ENCODE measurements at places on chromosomes 6 and 20. TPM values are rescaled to one million over a fixed set of nuclear protein-coding genes. Genes with fewer than 3 reads are reported as not detected.

Gene TBXT
- not detected for total RNA-seq

Gene TCF21
- 2.0 TPM for total RNA-seq

- no peak for DNase-seq
These were observed 54.0 kb upstream of the BTN3A2 start for GRCh38 chr6:26311012-26311384.

DNA sequence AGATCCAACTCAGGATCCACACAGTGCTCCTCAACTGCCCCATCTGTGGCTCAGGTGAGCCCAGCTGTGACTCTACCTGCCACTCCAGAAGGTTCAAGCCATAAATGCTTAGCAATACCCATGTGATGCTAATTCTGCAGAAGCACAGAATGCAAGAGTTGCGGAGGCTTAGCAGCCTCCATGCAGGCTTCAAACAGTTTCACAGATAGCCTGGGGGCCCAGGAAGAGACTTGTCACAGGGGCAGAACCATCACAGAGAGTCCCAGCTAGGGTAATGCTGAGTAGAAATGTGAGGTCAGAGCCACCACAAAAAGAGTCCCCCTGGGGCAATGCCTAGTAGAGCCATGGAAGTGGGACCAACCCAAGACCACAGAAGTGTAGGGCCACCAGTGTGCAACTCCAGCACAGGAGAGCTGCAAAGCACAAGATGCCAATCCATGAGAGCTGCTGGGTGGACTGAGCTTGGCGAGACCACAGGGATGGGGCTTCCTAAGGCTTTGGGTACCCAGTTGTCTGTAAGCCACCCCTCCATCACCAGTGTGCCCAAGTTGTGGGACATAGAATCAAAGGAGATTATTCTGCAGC lies 283.9 kb downstream of the UBE3D start:
- DNase-seq: no peak

DNA sequence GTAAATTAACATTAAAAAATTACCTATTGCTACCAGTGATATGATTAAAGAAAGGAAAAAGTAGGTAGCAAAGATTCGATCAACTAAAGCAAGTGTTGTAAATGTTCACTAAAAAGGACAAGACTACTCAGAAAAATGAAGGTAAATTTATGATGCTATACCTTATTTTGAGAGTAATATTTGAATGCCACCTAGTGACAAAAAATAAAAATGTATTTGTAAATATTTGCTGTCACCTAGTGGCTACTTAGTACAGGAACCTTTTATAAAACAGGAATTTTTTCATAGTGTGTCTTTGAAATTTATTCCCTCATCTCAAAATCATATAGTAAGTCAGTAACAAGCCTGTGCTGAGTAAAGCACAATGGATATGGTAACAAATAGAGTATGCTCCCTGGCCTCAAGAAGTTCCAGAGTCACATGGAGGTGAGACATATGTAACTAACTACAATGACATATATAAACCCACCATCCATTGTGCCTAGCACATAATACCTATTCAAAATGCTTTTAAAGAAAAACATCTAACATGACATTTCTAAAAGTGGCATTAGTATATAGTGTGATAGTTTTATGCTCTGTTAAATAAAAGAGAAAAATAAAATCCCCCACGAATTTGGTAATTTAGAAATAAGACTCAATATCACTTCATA lies 193.1 kb upstream of the SIM1 start:
- no peak for DNase-seq

- DNase-seq: peak; percentile 89
These were observed 66.4 kb downstream of the STX11 start for GRCh38 chr6:144216668-144217218.

DNA sequence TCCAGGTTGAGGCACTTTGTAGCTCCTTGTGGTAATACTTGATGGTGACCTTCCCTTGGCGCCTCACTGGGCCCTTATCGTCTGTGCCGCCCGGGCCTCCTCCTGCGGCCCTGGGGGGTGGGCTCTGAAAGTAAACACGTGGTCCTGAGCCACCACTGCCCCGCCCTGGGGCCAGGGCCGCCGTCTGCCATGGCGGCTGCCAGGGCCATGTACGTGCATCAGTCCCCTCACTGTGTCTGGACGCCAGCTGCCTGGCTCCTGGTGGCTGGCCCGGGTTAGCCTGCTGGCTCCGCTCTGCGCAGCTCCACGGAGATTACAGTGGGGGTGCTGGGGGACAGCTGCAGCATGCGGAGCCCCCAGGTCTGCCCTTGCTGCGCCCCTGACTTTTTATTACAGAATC lies 81.8 kb upstream of the CENPW start:
- peak; percentile 60 for DNase-seq

DNA sequence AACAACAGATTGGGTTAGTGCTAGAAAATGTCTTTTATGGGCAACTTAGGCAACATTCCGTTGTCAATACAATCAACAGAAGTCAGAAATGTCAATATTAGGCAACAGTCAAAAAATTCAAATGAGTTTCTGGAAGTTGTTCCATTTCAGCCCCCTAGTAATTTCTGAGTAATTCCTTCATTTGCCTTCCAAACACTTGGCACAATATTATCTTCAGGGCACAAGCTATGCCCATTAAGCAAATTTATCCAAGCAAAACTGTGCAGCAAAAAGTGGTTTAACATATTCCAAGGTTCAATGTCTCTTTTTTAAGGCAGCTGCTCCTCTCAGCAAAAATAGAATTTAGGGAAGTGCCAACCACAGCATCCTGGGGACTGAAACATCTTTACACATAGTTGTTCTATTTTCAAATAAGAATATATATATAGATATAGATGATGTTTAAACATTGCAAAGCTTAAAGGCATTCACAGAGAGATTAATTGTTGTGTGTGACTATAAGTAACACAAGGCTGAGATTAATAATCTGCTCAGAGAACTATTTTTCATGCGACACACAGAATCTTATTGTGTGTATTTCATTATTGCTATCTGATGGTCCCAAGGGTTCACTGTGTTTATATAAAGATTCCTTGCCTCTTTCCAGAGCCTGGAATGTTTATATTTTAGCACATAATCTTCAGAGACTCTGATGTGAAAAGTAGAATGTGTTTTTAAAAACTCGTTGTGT lies 75.2 kb upstream of the ADTRP start:
- DNase-seq: no peak

DNA sequence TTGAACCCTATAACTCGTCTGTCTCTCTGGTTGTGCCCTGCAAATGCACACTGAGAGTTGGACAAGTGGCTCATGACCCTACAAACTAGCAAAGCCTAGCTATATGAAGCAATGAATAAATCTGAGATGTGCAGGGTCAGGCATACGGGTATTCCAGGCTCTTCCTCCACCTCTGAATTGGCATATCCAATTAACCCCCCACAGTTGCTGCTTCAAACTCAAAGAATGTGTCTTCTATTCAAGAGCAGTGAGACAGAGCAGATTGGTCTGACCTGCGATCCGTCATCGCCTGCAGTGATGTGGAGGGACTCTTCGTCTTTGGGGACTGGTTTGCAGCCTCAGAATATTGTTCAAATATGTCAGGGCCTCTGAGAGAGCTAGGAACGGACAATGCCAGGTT lies 59.8 kb downstream of the LAMP5 start:
- no peak for DNase-seq

Data from cardiac septum (tissue), 1 donor.